ENCODE measurements at places on chromosomes 3 and 15.

GRCh38 chr3:71809321-71810026 lies 24.5 kb upstream of the PROK2 start:
- no peak for DNase-seq

GRCh38 chr3:120820748-120821147 lies 78.2 kb downstream of the GTF2E1 start:
- DNase-seq = no peak

DNA sequence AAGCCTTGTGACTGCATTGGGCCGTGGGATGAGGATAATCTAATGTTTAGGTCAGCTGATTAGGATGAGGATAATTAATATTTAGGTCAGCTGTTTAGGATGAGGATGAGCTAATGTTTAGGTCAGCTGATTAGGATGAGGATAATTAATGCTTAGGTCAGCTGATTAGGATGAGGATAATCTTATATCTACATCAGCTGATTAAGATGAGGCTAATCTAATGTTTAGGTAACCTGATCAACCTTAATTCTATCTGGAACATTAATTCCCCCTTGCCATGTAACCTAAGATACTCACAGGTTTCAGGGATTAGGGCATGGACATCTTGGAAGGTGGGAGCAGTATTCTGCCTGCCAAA lies 362.8 kb downstream of the ULK4 start:
- DNase-seq = no peak

GRCh38 chr3:53195602-53196574 lies 34.9 kb downstream of the PRKCD start:
- DNase-seq = peak; percentile 62

- no peak for DNase-seq
Observed at GRCh38 chr15:80615783-80616391, 79.2 kb upstream of the ABHD17C start.

DNA sequence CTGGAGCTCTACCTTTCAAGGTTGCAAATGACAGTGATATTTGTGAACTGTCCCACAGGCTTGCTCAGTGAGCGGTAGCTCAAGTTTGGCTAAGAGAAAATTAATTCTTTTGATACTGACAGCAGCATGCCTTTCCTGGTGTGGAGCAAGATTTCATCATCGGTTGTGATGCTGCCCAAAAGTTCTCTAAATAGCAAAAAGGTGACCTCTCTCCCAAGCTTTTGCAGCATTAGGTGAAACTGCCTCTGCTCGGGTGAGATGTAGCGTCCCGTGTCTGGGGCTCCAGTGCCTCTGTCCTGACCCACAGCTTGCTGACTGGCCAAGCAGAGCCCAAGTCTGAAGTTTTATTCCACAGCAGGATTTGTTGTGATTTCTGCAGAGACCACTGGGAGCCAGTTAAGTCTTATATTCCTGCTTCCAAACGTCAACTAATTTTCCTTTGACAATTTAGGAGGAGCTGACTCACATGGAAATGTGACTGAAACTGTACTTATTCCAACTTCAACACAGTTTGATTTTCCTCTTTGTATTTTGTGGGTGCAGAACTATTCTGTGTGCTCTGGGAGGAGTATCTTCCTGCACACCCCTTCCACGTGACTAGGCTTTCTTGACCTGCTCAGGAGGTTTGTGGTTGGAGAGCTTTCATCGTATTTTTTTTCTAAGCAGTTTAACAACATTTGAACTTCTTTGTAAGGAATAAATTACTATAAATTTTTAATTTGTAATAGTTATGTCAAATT lies 5.9 kb downstream of the SYNM start:
- DNase-seq = no peak

DNA sequence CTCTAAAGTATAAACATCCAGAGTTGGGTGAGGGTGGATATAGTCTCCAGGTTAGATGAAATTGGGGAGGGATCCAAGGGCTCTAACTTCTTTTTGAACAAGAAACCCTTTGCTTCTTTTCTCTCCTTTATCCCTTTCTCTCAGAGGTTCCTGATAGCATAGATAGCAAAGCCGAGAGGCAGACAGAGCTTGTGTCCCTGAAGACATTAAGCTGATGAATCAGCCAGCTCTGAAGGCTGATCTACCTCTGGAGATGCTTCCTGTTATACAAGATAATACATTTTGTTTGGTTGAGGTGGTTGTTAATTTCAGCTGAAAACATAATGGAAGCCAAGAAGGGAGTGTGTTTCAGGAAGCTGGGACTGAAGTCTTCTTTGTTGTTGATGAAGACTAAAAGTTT lies 193.2 kb downstream of the PDCD6IP start:
- DNase-seq = no peak

GRCh38 chr15:52783929-52784798 lies 6.0 kb downstream of the ONECUT1 start:
- DNase-seq = peak; percentile 25

DNA sequence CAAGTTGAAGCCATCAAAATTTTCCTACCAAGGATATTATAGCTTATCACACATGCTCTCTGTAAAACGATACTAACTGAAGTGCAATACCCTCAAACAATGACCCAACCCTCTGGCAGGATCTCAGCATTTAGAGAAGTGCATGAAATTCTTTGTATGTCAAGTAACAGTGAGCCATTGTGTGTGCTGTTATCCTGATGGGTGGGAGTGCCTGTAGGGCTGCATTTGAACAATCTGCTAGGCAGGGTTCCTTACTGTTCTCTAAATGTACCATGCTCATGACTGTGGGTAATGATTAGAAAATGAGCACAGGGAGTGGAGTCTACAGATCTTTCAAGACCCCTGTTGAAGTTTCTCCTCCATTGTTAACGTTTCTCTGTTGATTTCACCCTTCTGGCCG lies 398.1 kb downstream of the NSUN3 start:
- no peak for DNase-seq

DNA sequence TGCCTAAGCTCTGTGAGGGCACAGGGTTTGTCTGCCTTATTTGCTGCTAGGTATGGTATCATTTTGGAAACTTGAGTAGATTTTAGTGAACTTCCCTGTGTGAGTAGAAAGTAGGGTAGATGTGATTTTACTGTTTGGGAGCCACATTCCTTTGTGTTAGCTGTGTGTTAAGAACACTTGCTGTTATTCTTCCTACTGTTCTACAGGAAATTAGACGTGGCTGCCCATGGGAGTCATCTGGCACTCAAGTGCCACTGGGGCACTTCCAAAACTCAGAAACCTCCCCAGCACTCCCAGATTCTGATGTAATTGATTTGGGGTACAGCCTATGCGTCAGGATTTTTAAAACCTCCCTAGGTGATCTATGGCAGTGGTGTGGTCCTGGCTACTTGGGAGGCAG lies 369.9 kb upstream of the C2CD4B start:
- DNase-seq = no peak

DNA sequence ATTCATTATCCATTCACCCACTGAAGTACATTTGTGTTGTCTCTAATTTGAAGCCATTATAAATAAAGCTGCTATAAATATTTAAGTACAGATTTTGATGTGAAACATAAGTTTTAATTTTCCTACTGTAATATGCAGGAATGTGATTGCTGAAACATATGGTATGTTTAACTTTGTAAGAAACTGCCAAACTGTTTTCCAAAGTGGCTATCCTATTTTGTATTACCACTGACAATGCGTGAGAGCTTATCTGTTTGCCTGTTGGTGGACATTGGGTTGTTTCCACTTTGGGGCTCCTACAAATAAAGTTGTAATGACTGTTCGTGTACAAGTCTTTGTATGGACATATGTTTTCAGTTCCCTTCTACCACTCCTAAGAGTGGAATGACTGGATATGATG lies 2.5 kb downstream of the WDR93 start:
- DNase-seq = no peak

GRCh38 chr3:97940034-97940433 lies 32.2 kb downstream of the RIOX2 start:
- DNase-seq = no peak

- peak; percentile 39 for DNase-seq
Observed at GRCh38 chr3:124351430-124352148, 359.7 kb upstream of the ROPN1 start.
